NCI-H748 treated with DMSO at 0.1 percent for 48 hours (cell line): ENCODE measurements at places on chromosomes 2 and 18.

DNA sequence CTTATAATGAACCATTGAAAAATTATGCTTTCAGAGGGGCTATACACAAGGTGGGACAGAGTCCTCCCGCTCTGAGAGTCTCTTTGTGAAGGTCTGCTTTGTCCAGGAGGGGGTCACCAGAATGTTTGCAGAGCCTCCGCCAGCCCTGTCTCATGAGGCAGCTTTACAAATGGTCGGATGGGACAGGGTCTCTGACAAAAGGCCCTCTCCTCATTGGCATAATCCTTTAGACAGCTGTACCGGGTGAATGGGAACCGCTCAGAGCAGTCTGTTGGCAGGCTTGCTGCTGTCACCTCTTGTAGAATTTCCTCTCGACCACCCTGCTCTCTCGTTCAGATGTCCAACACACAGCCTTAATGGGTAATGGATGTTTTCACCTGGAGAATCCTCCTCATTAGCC is 40.2 kb upstream of the TGIF1 start:
- DNase-seq, result no peak

DNA sequence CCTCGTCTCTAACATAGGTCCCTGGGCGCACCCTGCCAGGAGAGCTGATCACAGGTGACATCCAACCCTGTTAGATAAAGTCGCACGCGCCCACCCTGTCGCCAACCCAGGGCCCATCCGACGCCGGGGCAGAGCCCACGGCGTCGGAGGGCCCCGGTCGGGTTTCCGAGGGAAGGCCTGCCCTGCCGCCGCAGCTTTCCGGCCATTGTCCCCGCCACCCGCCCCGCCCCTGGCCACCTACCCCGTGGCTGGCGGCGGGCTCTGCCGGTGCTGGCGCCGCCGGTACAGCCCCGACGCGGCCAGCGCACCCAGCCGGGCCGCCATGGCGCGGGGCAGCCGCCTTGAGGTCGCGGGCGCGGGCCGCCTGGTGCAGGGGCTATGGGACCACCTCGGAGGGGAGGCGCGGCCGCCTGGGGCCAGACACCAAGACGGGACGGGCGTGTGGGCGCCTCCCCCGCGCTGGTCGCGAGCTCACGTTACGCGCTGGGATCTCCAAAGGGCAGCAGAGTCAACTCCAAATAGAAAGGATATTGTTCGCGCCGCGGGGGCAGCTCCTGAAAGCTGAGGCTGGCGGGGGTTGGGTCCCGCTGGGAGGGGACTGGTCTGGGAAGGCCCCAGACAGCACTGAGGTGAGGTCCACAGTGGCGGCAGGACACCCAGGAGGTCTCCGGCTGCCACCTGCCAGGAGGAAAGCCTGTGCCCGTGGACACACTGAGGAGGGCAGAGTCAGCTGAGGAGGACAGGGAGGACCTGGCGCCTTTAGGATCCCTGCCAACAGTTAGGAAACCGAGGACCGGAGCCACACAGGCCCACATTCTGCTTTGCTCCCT is 11.1 kb downstream of the LIMS2 start:
- DNase-seq, result no peak

- DNase-seq, result no peak
These were observed 477.5 kb upstream of the SPHKAP start for GRCh38 chr2:228658998-228659397.

GRCh38 chr2:12202313-12203075 is 456.1 kb downstream of the LPIN1 start:
- no peak for DNase-seq

DNA sequence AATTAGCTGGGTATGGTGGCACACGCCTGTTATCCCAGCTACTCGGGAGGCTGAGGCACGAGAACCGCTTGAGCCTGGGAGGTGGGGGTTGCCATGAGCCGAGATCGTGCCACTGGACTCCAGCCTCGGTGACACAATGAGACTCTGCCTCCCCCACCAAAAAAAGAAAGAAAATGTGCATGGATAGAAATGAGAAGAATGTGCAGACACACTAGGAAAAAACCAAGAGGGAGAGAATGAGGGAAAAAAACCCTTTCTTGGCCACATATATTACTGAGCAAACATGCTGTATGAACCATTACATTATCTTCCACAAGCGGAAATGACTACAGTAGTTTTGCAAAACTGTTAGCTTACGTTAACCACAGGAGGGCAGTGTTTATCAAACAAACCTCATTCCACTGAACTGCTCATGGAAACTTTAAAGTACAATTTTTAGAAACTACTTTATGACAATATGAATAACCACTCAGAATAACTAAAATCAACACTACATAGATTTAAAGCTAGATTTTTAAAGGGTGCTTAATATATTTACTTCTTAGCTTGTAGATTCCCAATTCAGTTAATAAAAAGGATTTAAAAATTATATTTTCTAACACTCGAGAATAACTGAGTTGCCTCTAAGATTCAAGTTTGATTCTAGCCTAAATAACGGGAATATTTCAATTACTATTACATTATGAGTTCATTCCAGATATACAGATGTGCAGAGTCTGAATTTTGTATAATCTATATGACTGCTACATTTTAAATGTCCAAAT is 26.4 kb downstream of the ASXL2 start:
- no peak for DNase-seq

DNA sequence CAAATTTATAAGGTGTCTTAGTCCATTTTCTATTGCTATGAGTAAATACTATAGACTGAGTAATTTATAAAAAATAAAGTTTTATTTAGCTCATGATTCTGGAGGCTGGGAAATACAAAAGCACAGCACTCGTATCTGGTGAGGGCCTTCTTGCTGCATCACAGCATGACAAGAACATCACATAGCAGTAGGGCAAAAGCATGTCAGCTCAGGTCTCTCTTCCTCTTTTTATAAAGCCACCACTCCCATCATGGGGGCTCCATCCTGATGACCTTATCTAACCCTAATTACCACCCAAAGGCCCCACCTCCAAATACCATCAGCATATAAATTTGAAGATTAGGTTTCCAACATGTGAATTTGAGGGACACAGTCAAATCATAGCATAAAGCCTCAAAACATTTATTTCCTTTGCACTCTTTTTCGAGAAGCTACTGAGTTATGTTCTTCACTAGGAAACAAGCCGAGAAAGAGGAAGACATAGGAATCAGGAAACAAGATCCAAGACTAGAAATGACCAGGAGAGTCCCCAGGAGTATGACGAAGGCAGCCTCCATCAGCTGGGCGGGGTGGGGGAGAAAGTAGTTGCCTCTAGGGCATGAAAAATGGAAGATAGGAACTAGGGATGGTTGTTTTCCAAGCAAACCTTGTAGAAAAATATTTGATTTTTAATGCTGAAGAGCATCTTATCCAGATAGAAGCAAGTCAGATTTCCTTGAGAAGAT is 24.1 kb upstream of the NABP1 start:
- no peak for DNase-seq

GRCh38 chr2:650343-651310 is 26.6 kb downstream of the TMEM18 start:
- no peak for DNase-seq

DNA sequence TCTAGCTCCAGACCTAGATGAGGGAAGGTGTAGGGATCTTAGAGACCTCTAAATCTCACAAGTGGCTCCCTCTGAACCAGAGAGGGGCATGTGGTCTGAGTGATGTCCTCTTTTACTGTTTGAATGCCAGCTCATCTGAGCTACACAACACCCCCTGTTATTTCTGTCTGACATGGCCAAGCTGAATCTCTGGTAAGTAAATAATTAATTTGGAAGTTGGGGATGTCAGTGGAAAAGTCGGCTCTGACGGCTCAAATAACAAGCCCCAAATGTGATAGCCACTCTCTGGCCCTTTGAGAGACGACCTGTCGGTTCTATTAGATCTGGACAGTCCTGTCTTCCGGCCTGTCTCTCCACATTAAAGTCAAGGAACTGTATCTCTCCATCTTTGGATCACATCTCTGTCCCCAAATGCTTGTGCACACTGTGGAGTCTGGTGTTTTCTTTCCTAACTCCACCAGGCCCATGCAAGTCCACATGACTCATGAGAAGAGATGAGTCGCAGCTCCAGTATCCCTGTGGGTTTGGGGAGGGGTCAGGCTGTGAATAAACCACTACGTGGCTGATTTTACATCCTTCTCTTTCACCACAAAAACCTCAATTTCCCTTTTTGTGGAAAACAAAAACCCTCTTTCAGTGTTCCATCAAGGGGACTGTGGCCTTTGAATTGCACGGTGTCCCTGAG is 52.5 kb downstream of the SETBP1 start:
- DNase-seq, result no peak

DNA sequence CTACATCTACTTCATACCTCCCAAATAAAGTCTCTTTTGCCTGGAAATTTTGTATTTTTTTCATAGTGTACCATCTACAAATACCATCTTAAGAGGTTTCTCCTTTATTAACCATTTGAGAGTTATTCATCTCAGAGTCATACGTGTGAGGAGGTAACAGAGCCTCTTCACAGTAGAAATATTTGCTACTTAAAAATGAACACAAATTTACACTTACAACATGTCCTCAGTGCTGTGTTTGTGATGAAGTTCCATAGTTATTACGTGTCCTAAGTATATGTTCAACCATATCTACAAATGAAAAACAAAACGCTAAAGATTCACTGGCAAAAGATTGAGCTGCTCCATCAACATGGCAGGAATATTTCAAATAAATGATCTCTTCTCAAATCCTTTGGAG is 48.5 kb upstream of the HNRNPA3 start:
- DNase-seq, result no peak

- DNase-seq, result no peak
These were observed 456 bp upstream of the NFATC1 start for GRCh38 chr18:79395308-79395640.

GRCh38 chr2:10720947-10721395 is 459 bp upstream of the ATP6V1C2 start:
- peak; percentile 19 for DNase-seq

GRCh38 chr2:204503869-204504268 is 41.4 kb upstream of the PARD3B start:
- DNase-seq, result no peak

- no peak for DNase-seq
These were observed 21.1 kb downstream of the ABCB11 start for GRCh38 chr2:169009865-169010579.

- peak; percentile 4 for DNase-seq
These were observed 94.0 kb upstream of the ACVR1C start for GRCh38 chr2:157722580-157723234.

GRCh38 chr2:8189316-8189715 is 492.5 kb upstream of the ID2 start:
- no peak for DNase-seq

DNA sequence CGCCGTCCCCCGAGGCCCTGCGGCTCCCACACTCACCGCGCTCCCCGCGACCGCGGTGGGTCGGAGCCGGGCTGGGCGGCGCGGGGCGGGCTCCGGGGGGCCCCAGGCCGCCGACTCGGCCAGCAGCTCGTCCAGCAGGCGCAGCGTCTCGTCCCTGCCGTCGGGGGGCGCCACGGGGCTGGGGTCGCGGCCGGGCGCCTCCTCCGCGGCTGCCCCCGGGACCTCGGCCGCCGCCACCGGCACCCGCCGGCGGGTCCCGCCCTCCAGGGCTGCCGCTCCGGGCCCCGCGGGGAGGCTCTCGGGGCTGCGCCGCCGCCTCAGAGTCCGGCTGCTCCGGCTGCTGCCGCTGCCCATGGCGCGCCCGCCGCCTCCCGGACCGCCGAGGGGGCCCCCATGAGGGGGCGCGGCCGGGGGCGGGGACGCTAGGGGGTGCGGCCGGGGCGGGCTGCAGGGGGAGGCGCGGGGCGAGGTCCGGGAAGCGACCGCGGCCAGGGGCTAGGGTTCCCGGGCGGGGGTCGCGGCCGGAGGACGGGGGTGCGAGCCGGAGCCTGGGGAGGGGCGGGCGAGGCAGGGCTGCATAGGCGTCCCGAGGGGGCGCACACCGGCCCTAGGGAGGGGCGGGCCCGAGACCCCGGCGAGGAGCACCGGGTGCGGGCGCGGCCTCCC is at the start of gene CYS1:
TSS of gene CYS1 (minus strand) at position 542 of the 666 bp plus-strand sequence. CDS start at position 354, 188 bp downstream.
- DNase-seq, result no peak

DNA sequence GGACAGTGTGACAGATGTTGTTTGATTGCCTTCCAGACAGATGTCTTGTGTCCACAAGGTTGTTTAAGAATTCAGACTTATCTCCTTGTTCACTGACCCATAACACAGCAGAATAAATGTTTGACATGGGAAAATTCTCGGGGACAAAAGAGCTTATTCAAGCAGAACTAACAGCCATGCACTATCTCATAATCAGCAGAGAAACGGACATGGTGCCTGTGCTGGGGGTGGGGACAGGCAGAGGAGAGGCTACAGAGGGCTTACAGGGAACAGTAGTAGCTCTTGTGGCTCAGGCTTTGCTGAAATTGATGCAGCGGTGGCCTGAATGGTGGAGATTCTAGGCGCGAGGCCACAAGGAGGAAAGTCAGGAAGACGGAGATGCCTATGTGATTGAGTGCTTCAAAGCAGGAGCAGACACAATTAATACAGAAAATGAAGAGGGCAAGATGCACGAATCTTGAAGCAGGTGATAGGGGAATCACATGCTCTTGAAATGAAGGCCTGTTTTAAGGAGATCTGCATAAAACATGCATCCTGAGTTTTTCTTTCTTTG is 62.0 kb upstream of the CAB39 start:
- no peak for DNase-seq

DNA sequence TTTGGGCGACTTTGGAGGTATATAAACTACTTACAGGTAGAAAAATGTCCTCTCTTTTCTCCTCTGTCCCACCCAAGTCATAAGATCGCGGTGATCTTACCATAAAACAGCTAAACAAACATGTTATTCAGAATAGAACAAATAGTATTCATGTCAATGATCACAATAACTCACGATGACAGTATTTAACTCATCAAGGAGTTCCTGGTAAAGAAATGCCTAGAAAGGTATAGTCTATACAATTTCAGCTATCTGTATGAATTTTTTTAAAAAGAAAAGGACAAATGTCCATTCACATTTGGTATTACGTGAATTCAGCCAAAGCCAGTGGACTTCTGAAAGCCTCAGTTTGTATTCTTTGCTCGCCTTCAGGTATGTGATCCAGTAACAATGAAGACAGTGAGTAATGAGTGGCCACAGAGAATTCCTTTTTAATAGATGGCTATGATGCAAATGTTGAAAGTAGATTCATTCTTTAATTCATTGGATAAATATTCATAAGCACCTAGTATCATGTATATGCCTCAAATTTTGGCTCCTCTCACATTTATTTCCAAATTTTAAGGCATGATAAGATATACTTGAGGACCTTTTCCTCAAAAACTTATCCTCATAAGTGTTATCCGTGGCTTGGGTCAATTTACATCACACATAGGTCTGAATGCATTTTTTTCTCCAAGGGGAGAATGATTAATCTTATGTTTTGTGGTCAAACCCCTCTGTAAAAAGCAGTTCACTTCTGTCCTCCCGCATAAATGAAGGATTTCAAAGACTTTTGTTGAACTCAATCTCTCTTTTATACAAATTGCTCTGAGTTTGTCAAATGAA is 20.3 kb downstream of the ABCB11 start:
- DNase-seq, result no peak

DNA sequence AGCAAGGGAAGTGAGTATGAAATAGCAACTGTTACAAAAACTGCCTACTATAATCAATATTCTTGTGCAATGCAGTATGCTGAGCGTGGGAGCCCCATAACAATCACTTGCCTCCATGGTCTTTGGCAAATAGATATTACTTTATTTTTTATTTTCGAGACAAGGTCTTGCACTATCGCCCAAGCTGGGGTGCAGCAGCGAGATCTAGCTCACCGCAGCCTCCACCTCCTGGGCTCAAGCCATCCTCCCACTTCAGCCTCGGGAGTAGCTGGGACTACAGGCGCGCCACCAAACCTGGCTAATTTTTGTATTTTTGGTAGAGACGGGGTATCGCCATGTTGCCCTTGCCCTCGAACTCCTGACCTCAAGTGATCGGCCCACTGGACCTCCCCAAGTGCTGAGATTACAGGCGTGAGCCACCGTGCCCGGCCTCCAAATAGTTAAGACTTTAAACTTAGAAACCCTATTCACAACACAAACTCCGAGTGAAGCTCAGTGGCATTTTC is 1.2 kb upstream of the CCNT2 start:
- DNase-seq, result no peak
